ENCODE measurements at places on chromosomes 7 and 10. TPM values are rescaled to one million over a fixed set of nuclear protein-coding genes. Genes with fewer than 3 reads are reported as not detected.

DNA sequence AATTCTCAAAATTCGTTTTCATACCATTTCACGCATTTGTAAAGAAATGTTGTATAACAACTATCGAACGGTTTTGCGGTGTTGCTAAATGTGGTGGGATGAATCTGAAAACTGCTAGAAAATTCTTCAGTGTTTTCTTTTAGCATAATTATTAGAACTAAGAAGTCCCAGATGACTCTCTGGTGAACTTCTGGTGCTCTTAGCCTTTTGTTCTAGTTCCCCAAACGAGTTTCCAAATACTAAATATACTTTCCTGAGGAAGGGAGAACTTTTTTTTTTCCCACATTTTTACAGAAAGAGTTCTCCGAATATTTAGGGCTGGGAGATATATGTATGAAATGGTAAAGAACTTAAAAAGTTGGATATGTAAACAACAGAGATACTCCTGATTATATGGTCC, 82.5 kb downstream of the ICA1 start:
- no peak for DNase-seq

The ZNF487 gene
- 11.6 TPM for polyA plus RNA-seq

The TSPAN15 gene
- 67.5 TPM for polyA plus RNA-seq

The FLNC gene
- polyA plus RNA-seq = 14.9 TPM

The FAM25C gene
- not detected for polyA plus RNA-seq

DNA sequence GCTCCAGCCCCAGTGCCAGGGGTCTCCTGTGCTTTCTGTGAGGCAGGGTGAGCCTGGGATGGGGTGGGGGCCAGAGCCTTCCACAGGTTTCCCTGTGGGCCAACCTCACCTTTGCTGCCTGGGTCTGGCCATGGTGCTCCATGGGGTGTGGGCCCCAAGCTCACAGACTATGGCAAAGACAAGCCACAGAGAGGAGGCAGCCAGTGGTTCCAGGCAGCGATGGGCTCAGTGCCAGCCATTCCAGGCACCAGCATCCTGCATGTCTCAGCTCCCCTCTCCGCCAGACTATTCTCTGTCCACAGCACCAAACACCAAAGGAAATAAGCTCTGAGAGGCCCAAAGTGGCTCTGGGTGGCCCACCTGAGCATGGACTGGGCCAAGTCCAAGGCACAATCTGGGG, 133.5 kb downstream of the PTPN20 start:
- no peak for DNase-seq

DNA sequence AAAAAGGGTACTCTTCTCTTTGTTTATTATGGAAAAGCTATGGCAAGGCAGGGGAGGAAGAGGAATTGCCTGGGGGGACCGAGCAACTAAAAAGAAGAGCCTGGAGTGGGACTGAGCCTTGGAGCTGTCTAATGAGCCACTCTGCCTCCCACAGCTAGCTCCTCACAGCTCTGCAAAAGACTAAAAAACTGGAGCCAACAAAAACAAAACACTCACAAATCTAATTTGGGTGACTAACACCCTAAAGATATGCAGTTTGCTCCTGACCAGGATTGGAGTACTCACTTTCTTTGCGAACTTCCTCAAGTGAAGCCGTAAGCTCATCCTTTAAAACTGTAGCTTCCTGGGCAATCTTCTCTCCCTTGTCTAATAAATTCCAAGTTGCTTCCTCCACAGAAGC, 89.4 kb downstream of the CTNNA3 start:
- DNase-seq = no peak

DNA sequence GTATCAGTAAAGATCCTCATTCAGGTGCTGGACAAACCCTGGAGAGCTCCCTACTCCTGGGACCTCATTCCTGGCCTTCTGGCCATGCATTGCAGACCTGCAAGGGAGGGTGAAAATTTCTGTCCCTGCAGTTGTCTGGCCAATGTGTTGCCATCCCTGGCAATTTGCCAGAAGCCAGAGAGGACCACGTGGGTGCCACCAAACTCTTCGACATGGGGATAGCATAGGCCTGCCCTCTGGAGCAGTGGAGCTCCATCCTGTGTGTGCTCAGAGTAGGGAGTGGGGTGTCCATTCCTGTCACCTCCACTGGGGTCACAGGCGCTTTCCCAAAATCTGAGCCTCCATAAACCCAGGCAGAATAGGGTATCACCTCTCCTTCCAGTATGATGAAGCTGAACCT, 31.2 kb downstream of the DMBT1 start:
- DNase-seq = no peak

GRCh38 chr10:47402641-47403301, 18.7 kb upstream of the ZNF488 start:
- DNase-seq = no peak

The ATP6V1F gene
- 213 TPM for polyA plus RNA-seq

- no peak for DNase-seq
Observed at GRCh38 chr7:132901241-132901640, 180.6 kb downstream of the CHCHD3 start.

The GGCT gene
- 79.2 TPM for polyA plus RNA-seq

The TUBAL3 gene
- 0.43 TPM for polyA plus RNA-seq

The NSUN6 gene
- polyA plus RNA-seq = 22.7 TPM

The KAZALD1 gene
- polyA plus RNA-seq = 9.5 TPM

Measured in right renal cortex interstitium (tissue), 3 donors.